IgD-negative memory B cell (primary cell): ENCODE measurements at places on chromosomes 7 and 10. TPM values are rescaled to one million over a fixed set of nuclear protein-coding genes. Genes with fewer than 3 reads are reported as not detected.

CHCHD1 gene
- polyA plus RNA-seq = 54.4 TPM

MUC12 gene
- polyA plus RNA-seq = not detected

SH2D4B gene
- not detected for polyA plus RNA-seq

VWDE gene
- not detected for polyA plus RNA-seq

CPA4 gene
- not detected for polyA plus RNA-seq

TEX36 gene
- polyA plus RNA-seq = not detected

ADRB1 gene
- polyA plus RNA-seq = not detected

FKBP9 gene
- polyA plus RNA-seq = 0.30 TPM

PIK3AP1 gene
- polyA plus RNA-seq = 174 TPM

TMEM209 gene
- polyA plus RNA-seq = 39.0 TPM

XRCC2 gene
- polyA plus RNA-seq = 0.43 TPM

H2BK1 gene
- polyA plus RNA-seq = not detected

OR13A1 gene
- 0.55 TPM for polyA plus RNA-seq

TSPAN12 gene
- polyA plus RNA-seq = not detected

DGKI gene
- not detected for polyA plus RNA-seq

MOGAT3 gene
- polyA plus RNA-seq = not detected

HPS1 gene
- polyA plus RNA-seq = 125 TPM

SMKR1 gene
- polyA plus RNA-seq = 8.3 TPM

LAMB4 gene
- not detected for polyA plus RNA-seq

FAM237B gene
- not detected for polyA plus RNA-seq

CNPY1 gene
- not detected for polyA plus RNA-seq

SRGN gene
- polyA plus RNA-seq = 65.1 TPM

ODAD2 gene
- polyA plus RNA-seq = not detected

EBF3 gene
- not detected for polyA plus RNA-seq

MSMB gene
- polyA plus RNA-seq = not detected

SLC18A2 gene
- 0.19 TPM for polyA plus RNA-seq

OPALIN gene
- not detected for polyA plus RNA-seq

GPR141 gene
- not detected for polyA plus RNA-seq

THSD7A gene
- polyA plus RNA-seq = not detected

LBX1 gene
- not detected for polyA plus RNA-seq

ANKMY2 gene
- 16.9 TPM for polyA plus RNA-seq

NPFFR1 gene
- polyA plus RNA-seq = not detected

TMEM130 gene
- not detected for polyA plus RNA-seq

PON1 gene
- not detected for polyA plus RNA-seq

FBXL13 gene
- 0.15 TPM for polyA plus RNA-seq

HABP2 gene
- not detected for polyA plus RNA-seq

CCSER2 gene
- polyA plus RNA-seq = 41.3 TPM

COPG2 gene
- 2.3 TPM for polyA plus RNA-seq

GRID1 gene
- not detected for polyA plus RNA-seq

AMPH gene
- polyA plus RNA-seq = not detected

DKK1 gene
- not detected for polyA plus RNA-seq

CYP2C18 gene
- polyA plus RNA-seq = not detected
